ENCODE measurements at places on chromosomes 1 and 21.

DNA sequence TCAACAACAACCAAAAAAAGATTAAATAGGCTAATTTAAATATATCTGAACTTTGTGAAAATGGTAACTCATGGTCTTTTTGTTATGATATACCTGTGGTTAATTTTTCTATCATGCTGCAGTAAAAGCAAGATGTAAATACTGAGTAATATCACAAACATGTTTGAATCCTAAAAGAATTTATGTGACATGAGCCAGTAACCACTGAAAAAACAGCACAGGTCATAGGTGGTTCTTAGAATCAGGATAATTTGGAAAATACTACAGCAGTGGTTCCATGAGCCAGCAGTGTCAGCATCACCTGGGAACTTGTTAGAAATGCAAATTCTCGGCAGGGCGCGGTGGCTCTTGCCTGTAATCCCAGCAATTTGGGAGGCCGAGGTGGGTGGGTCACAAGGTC is 4.1 kb downstream of the ATP5IF1 start:
- DNase-seq = no peak

DNA sequence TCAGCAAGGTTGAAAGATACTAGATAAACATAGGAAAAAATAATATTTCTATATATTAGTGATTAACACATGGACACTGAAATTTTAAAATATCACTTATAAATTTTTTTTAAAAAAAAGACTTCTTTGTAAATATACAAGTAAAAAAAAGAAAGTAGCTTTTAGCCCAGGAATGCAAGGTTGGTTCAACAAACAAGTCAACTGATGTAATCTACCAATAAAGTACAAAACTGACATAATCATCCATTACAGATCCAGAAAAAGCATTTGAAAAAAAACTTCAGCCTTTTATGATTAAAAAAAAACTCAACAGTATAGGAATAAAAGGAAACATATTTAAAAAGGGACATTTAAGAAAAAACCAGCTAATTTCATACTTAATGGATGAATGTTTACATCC is 48.4 kb downstream of the TRMT1L start:
- no peak for DNase-seq

DNA sequence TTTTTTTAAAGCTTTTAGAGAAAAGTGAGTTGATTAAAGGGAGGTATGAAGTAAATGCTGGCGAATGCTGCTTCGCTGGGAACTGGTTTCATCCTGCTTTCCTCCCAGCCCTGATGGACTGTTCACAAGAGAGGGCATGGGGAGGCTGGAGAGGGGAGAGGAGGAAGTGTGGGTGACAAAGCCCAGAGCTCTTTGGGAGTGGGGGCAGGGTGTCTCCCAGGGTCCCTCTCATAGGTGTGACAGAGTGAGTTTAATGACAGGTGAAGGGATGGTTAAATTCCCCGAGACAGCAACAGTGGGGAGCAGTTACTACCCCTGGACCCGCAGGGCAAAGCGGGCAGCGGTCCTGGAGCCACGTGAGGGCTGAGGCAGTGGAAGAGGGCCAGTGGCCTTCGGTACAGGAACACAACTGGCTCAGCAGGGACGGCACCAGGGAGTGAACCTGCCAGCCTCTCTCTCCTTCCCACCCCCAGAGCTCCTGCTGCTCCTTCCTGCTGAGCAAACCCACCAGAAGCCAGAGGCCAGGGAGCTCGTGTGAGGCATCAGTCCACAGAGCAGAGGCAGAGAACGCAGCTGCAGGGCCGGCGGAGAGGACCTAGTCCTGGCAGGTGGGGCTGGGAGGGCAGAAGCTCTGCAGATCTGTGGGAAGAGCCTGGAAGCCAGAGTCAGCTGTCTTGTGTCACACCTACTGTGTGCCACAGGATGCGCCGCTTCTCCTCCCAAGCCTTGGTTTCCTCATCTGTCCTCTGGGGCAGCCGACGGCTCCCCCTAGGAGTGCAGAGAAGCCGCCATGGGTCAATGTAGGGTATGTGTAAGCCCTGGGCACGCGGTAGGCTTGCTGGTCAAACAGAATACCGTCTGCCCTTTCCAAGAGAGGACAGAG is 20.9 kb upstream of the LRP8 start:
- no peak for DNase-seq

- no peak for DNase-seq
Measured at GRCh38 chr21:44712203-44713028, 1.0 kb upstream of the TSPEAR start.

- DNase-seq = no peak
Measured at GRCh38 chr1:30728340-30728739, 5.0 kb upstream of the MATN1 start.

DNA sequence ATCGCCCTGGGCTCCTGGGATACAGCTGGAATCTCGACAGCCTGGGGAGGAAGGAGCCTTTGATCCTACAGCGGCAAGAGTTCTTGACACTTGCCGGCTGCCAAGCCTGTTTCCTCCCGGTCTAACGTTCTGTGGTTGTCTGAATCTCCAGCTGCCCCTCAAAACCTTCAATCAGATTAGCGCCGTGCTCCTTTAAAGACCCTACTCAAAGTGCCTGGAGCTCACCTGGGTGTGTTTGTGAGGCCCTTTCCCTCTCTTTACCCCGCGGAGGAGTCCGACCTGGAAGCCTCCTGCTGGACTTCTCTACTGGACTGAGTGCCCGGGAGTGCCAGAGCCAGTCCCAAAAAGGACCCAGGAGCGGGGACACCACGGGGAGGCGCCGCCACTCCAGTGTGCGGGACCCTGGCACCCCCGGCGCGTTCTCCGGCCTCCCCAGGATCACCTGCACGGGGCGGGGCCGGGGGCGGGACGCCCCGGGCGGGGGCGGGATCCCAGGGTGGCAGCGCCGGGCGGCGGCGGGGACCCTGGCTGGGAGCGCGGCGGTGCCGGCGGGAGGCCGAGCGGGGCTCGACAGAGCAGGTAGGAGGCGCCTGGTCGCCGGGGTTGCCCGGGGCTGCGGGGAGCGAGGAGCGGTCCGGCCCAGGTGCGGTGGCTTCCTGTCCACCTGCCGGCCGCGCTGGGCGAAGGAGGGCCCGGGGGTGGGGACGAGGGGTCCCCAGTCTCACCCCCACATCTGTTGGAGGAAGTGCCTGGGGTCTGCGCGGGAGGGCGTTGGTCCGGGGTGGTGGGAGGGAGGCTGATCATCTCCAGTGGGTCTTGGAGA is at the start of gene NCMAP:
Gene NCMAP (plus strand): TSS at position 497 of the 823 bp plus-strand sequence. CDS start 39,344 bp downstream, outside the sequence.
- DNase-seq = no peak

GRCh38 chr1:34684266-34684665 is 70.6 kb upstream of the GJB5 start:
- DNase-seq = no peak
